ENCODE measurements at places on chromosomes 7 and 10.

GRCh38 chr10:17240616-17241015, 12.6 kb downstream of the VIM start:
- no peak overlapping the region for H3K27ac ChIP-seq
- no peak overlapping the region for H3K4me3 ChIP-seq
- no peaks in the 10 kb centered on the region for H3K27me3 ChIP-seq
- H3K36me3 ChIP-seq: peaks cover 3% of the 10 kb centered on the region
- no peaks in the 10 kb centered on the region for H3K4me1 ChIP-seq

DNA sequence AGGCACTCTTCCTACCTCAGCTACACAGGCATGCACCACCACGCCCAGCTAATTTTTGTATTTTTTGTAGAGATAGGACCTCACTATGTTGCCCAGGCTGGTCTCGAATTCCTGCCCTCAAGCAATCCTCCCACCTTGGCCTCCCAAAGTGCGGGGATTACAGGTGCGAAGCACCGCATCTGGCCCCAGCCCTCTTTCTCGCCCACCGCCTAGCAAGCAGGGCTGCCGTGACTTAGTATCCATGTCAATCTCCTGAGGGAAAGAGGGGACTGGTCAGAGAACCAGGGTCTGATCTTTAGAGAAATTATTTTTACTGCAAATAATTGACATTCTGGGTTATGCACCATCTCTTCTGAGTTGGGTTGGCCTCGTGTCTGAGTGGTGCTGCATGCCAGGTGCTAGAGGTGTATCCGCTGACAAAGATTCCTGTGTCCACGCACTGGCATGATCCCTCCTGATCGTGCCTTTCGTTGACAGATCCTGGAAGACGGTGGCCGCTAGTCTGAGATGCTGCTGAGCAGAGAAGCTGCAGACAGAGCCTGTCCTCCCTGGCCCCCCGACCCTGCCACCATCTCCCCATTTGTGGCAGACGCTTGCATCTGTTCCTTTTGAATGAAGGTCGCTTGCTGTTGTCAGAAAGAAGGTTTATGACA, 22.7 kb downstream of the WIPI2 start:
- H3K27me3 ChIP-seq: no peaks in the 10 kb centered on the region
- no peak overlapping the region for H3K4me3 ChIP-seq
- peaks cover 47% of the 10 kb centered on the region for H3K36me3 ChIP-seq
- no peak overlapping the region for H3K27ac ChIP-seq

GRCh38 chr7:70679661-70680060, 452.3 kb upstream of the GALNT17 start:
- no peak for DNase-seq
- no peak overlapping the region for H3K27ac ChIP-seq
- no peak overlapping the region for H3K4me3 ChIP-seq
- no peaks in the 10 kb centered on the region for H3K4me1 ChIP-seq
- H3K36me3 ChIP-seq: no peaks in the 10 kb centered on the region
- H3K27me3 ChIP-seq: no peaks in the 10 kb centered on the region

- no peak overlapping the region for H3K4me3 ChIP-seq
- H3K4me1 ChIP-seq: no peaks in the 10 kb centered on the region
- no peaks in the 10 kb centered on the region for H3K36me3 ChIP-seq
- H3K27me3 ChIP-seq: no peaks in the 10 kb centered on the region
- DNase-seq: no peak
- H3K27ac ChIP-seq: no peak overlapping the region
Measured at GRCh38 chr7:92158660-92159575, 20.0 kb downstream of the LRRD1 start.

DNA sequence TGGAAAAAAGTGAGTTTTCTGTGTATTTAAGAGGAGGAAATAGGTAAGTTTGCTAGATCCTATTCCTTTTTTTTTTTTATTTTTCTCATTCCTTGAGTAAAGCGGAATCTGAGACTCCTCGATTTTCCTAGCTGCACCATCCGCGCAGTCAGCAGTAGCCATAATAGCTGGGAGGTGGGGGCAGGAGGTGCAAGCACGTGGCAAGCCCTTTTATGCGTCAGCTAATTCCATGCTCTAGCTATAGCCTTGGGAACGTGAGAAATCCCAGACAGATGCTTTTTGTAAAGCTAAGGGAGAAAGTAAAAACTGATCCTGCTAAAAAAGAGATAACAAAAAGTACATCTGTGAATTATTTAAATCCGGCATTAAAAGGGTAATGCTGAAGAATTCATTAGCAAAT, 33.2 kb upstream of the TPK1 start:
- no peak overlapping the region for H3K27ac ChIP-seq
- no peaks in the 10 kb centered on the region for H3K4me1 ChIP-seq
- no peaks in the 10 kb centered on the region for H3K36me3 ChIP-seq
- no peak for DNase-seq
- H3K27me3 ChIP-seq: no peaks in the 10 kb centered on the region

- H3K4me3 ChIP-seq: no peak overlapping the region
- no peak overlapping the region for H3K27ac ChIP-seq
- peak; percentile 71 for DNase-seq
- H3K4me1 ChIP-seq: peaks cover 16% of the 10 kb centered on the region
Measured at GRCh38 chr10:61904733-61905725, 3.5 kb downstream of the ARID5B start.

DNA sequence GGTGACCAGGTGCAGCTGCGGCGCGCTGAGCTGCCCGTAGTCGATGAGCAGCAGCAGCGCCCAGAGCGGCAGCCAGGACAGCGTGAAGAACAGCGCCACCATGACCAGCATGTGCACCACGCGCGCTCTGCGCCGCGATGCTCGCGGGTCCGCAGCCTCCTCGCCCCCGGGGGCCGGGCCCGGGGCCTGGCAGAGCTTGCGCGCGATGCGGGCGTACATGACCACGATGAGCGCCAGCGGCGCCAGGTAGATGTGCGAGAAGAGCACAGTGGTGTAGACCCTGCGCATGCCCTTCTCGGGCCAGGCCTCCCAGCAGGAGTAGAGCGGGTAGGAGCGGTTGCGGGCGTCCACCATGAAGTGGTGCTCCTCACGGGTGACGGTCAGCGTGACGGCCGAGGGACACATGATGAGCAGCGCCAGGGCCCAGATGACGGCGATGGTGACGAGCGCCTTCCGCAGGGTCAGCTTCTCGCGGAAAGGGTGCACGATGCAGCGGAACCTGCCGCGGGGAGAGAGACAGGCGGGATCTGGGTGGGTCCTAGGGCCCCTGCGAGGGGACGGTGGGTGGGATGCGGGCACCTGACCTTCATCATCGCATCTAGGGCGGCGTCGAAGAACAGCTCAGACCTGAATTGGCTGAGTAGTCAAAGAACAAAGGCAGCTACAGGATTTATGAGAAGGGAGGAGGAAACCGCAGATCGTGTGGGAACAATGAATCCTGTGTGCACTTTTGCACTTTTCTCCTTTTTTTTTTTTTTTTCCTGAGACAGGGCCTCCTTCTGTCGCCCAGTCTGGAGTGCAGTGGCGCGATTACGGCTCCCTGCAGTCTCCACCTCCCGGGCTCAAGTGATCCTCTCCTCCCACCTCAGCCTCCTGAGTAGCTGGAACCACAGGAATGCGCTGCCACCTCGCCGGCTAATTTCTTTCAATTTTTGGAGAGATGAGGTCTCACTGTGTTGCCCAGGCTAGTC, 22.4 kb upstream of the PPA1 start:
- no peak overlapping the region for H3K4me3 ChIP-seq
- peaks cover 10% of the 10 kb centered on the region for H3K4me1 ChIP-seq
- H3K27ac ChIP-seq: no peak overlapping the region
- H3K36me3 ChIP-seq: no peaks in the 10 kb centered on the region

- no peak overlapping the region for H3K27ac ChIP-seq
- no peaks in the 10 kb centered on the region for H3K27me3 ChIP-seq
- H3K36me3 ChIP-seq: no peaks in the 10 kb centered on the region
- no peaks in the 10 kb centered on the region for H3K4me1 ChIP-seq
- no peak overlapping the region for H3K4me3 ChIP-seq
- no peak for DNase-seq
Measured at GRCh38 chr10:30619966-30620365, 9.6 kb downstream of the LYZL2 start.

DNA sequence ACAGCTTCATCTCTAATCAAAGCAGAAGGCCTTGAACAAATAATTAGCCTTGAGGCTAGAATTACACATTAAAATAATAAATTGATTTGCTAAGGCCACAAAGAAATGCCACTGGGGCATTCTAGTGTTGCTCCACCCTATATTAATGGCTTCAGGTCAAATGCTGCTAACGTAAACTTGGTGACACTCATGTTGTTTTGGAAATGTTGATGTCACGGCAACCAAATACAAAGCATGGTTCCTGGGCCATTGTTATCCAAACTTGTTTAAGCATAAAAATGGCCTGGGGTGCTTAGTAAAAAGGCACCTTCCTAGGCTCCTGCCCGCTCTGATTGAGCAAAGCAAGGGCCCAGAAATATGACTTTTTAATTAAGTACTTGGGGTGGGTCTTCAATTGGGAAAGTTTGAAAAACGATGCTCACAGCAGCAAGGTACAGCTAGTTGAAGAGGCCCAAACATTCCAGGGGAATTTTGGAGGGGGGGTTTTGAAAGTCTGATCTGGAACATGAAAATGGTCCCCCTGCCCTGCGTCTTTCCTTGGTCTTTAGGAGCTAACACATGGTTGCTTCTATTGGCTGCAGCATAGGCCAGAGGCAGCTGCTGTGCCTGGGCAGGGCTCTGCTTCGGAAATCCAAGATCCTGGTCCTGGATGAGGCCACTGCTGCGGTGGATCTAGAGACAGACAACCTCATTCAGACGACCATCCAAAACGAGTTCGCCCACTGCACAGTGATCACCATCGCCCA, 67.8 kb downstream of the ABCC2 start:
- H3K4me1 ChIP-seq: no peaks in the 10 kb centered on the region
- peak; percentile 58 for DNase-seq
- H3K27me3 ChIP-seq: no peaks in the 10 kb centered on the region

DNA sequence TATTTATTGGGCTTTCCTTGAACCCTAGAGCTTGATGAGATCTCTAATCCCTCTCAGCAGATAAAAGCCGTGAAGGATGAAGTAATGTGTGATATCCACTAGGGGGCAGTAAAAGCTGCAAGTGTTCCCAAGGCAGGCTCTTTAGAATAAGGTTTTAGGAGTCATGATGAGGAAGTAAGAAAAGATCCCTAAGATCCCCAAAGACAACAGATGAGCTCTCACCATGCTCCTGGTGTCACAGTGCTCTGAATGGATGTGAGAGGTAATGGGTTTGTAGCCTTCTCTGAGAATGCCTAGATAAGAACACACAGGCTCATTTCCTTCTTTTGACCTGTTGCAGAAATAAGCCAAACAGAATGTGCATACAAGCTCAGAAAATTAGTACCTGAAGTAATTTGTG, 70.4 kb upstream of the ITPRID1 start:
- H3K36me3 ChIP-seq: no peaks in the 10 kb centered on the region
- no peak overlapping the region for H3K27ac ChIP-seq
- peak; percentile 68 for DNase-seq
- H3K4me1 ChIP-seq: peaks cover 13% of the 10 kb centered on the region
- H3K4me3 ChIP-seq: no peak overlapping the region

DNA sequence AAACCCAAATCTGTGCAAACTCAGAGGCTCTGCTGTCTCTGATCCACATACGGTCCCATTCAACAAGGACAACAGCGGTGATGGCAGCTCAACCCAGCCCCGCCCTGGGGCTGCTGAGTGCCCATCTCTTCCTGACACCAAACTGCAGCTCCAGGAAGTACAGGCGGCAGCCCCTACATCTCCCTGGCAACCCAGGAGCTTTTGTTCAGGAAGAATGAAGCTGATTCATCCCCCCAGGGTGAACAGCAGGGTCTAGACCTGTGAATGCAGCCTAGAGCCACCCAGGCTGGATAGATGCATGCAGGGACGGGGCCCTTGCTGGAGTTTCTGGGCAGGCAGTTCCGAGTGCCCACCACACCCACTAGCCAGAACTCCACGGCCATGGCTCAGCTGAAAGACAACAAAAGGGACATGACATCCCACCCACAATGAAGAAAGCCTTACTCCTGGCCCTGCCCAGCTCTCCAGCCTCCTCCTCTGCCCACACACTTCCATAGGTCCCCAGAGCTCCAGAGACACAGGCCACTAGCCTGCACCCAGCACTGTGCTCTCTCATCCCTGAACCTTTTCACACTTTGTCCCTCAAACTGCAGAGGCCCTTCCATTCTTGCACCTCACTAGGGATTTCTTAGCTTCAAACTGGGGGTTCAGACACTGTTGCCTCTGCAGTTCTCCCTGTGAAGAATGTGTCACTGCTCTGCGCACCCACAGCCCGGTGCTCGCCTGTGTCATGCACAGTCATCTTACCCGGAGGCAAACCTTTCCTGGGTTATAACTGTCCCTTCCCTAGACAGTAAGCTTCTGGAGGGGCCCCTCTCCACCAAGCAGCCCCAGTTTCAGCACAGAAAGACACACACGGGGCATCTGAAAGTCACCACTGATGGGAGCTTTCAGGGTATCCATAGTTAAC, 99.1 kb downstream of the GRID1 start:
- H3K4me1 ChIP-seq: no peaks in the 10 kb centered on the region
- H3K4me3 ChIP-seq: no peak overlapping the region
- no peaks in the 10 kb centered on the region for H3K36me3 ChIP-seq
- H3K27ac ChIP-seq: no peak overlapping the region

- no peaks in the 10 kb centered on the region for H3K36me3 ChIP-seq
- DNase-seq: no peak
- no peaks in the 10 kb centered on the region for H3K4me1 ChIP-seq
- H3K27ac ChIP-seq: no peak overlapping the region
Measured at GRCh38 chr10:100781145-100781665, 35.8 kb downstream of the PAX2 start.

DNA sequence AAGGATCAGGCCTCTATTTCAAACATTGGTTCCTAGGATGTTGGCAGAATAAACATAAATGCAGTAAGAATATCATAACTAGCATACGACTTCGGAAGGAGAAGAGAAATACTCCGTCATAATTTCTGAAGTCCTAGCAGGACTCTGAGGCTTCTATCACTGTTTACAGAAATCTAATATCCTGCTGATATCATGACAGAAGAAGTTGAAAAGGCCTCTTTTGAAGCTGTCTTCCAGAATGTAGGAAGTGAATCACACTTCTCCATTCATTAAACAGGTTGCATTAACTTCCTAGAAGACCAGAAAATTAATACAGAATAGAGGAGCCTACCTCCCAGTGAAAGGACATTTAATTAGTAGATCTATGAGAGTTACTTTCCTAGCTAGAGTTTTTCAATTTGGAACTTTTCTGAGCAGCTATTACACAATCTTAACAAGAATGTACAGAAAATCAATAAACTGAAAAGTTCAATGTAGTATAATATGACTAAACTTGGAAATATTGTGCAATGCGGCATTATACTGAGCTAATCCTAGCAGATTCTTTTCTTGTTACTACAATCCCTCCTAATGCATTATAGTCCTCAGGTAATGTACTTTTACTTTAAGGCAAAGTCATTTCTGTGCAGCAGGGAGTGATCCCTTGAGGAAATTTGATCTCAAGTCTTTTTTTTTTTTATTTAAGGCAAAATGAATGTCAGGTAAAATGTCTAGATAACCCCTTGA, 622.6 kb upstream of the CELF2 start:
- no peaks in the 10 kb centered on the region for H3K36me3 ChIP-seq
- H3K27me3 ChIP-seq: no peaks in the 10 kb centered on the region
- H3K4me1 ChIP-seq: no peaks in the 10 kb centered on the region
- DNase-seq: peak; percentile 16

- no peak overlapping the region for H3K27ac ChIP-seq
- DNase-seq: no peak
- no peaks in the 10 kb centered on the region for H3K36me3 ChIP-seq
- no peaks in the 10 kb centered on the region for H3K27me3 ChIP-seq
- no peaks in the 10 kb centered on the region for H3K4me1 ChIP-seq
Measured at GRCh38 chr10:126196281-126196680, 192.0 kb downstream of the ADAM12 start.

GRCh38 chr10:21078410-21079329, 181.6 kb upstream of the NEBL start:
- no peak overlapping the region for H3K27ac ChIP-seq
- no peaks in the 10 kb centered on the region for H3K27me3 ChIP-seq
- peak; percentile 90 for DNase-seq
- no peak overlapping the region for H3K4me3 ChIP-seq
- H3K4me1 ChIP-seq: no peaks in the 10 kb centered on the region
